ENCODE measurements at places on chromosomes 11 and 22.

GRCh38 chr22:29062286-29062821, 723 bp upstream of the C22orf31 start:
- DNase-seq: no peak

DNA sequence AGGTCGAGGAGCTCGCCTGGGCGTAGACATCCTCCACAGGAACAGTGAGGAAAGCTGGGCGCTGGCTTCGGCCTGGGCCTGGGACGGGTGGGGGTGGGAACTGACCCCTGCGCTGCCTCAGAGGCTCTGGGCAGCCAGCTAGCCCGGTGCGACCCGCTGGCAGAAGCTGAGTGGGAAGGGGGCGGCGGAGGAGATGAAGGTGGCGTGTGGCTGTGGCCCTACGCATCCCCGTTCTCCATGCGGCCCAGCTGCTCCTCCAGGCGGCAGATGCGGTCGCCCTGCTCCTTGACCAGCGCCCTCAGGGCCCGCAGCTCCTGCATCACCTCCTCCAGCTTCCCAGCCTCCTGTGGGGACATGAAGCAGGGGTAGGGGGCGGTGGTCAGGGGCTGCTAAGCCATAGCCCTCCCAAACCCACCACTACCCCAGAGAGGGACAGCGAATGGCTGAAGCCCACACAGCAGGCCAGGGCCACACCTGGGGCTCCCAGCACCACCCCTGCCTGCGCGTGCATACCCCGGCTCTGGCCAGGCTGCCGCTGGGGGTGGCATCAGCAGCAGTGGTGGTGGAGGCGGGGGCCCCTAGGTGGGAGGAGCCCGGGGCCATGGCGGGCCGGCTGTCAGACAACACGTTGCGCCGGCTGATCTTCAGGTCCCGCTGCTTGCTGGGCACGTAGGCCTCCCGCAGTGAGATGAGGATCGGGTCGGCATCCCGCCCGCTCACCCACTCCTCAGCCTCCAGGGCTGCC, 848 bp upstream of the PTPRCAP start:
- DNase-seq: peak; percentile 91

- DNase-seq: no peak
These were observed 7.8 kb upstream of the LRRC32 start for GRCh38 chr11:76678321-76678720.

DNA sequence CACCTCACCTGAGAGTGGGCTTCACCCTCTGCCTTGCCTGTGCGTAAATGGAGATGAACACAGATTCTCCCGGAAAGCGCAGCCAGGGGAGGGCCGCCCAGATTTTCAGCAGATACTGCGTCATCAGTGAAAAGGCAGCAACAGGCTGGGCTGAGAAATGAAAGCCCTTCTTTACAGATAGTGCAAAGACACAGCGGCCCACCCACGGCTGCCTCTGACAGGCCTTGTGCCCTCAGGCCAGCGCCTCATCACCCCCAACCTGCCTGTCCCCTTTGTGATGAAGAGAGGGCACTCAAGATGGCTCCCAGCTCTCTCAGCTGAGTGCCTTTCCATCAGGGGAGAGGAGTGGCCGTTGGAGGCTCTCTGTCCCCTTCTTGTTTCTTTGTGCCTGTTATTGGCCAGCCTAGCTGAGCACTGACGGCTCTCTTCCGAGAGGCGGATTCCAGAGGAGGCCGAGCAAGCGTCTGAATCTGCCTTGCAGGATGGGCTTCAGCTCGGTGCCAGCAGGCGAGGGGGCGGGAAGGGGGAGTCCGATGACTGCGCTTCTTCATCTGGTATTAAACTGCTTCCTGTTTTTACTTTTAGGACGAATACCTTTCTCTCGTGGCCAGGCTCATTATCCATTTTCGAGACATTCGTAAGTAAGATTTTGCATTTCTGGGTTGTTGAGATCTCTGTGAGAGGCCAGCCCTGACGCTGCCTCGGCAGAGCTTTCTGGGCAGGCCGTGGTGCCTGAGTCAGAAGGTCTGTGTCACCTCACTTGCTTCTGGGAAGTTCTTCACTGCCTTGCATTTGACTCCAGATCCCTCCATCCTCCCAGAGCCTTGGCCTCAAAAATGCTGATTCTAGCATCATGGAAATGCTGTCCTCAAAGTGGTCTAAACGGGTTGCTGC, 43.7 kb downstream of the MED15 start:
- DNase-seq: peak; percentile 78

DNA sequence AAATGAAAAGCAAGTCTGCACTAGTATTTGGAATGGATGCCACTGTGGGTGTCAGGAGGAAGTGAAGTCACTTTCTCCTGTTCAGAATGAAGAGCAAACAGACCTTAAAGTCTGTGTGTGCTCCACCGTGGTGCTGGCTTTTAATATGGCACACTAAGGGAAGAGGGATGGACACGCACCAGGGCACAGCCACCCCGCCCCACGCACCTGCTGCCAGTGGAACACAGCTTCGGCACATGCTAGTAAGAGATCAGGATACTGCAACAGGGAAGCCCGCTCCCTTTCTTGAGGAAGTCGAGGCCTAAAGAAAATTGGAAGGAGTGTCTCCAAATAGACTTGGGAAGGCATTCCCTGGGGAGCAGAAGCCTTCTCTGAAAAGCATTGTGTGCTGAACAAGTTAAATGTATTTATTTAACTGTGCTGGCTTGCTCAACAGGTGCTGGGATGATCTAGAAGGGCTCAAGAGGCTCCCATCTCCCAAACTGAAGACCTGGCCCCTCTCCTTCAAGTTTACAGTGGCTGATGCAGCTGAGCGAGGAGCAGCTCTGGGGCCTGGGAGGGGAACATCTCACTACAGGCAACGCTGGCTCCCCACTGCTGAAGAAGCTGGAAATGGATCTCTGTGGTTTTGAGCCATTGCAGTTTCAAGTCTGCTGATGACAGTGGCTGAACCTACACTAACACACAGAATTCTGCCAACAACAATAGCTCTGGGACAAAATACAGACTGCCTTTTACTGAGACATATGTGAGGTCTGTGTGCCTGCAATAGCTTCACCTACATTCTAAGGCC, 504.6 kb upstream of the B3GAT1 start:
- no peak for DNase-seq

- no peak for DNase-seq
These were observed 14.1 kb downstream of the H19 start for GRCh38 chr11:1983601-1983961.

DNA sequence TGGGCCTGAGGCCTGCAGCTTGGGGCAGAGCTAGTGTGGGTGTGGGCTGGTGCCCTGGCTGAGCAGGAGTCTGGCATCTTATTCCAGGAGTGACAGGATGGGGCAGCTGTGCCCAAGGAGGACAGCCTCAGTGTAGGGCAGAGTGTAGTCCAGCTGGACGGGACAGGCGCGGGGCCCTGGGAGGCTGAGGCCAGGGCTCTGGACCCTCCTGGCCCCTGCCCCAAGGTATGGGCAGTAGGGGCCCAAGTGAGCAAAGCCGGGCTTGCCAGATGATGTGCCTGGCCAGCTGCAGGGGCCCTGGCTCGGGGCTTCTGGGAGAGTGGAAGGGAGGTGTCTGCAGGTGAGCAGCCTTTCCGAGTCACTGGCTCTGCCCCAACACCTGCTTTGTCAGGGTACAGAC, 1190.9 kb downstream of the BRD1 start:
- DNase-seq: no peak

GRCh38 chr11:133928628-133929059, 28.1 kb downstream of the IGSF9B start:
- DNase-seq: peak; percentile 85

DNA sequence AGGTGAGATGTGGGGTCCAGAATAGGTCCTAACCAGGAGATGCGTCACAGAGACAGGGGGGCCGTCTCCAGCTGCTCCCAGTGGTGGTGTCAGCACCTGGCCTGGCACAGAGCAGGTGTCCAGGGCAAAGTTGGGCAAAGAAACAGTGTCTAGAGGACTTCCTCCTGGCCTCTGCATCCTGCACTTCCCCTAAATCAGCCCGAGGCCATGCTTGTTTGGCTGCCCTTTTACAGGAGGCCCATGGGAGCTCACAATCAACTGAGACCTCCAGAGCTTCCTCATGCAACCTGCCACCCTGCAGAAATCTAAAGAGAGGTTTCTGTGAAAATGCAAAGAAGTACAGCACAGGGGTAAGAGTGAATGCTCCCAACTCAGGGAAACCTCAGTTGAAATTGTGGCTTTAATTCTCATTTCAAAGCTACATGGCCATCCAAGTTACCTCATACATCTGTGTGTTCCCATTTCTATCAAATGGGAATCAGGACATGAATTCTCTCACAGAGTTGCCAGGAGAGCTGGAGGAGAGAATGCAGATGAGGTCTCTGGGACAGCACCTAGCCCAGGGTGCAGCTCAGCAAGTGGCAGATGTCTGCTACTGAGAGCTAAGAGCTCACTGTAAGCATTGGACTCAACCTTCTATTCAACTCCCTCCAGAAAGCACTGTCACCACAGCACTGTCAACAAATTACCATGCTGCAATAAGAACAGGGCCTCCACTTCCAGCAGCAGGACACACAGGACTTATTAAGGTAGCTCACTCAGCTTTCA, 32.6 kb downstream of the TCIRG1 start:
- no peak for DNase-seq

Data from activated CD4-positive, alpha-beta T cell treated with anti-CD3 and anti-CD28 coated beads for 48 hours (primary cell).